ENCODE measurements at places on chromosomes 7 and 10.

DNA sequence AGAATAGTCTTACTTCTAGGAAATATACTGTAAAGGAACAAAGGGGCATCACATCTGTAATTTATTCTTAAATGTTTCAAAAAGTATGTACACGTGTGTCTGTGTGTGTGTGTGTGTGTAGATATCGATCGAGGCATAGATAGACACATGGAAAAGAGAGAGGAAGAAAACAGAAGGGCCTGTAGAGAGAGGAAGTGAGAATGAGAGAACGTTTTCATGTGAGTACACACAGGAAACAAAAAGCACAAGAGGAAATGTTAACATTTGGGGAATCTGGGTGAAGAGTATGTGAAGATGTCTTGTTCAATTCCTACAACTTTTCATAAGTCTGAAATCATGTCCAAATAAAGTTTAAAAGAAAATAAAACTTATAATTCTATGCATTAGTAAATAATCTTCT, 286.5 kb upstream of the SORCS1 start:
- no peak for DNase-seq

GRCh38 chr10:18087355-18087754, 52.9 kb upstream of the CACNB2 start:
- no peak for DNase-seq

DNA sequence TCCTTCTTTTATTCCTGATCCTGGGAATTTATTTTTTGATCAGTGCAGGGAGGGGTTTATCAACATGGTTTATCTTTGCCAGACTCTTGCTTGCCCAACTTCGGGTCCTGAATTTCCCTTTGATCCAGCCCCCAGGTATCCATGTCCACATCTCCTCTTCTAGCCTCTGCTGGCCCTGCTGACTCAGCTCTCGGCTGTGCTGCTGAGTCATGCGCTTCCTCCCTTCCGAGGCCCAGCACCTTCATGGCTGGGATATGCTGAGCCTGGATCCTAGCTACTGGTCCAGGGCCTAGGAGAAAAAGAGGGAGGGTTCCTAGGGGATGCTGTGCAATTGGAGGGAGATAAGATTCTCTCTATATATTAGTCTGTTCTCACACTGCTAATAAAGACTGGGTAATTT, 380.7 kb upstream of the SHH start:
- no peak for DNase-seq

GRCh38 chr7:70504254-70504653, 627.7 kb upstream of the GALNT17 start:
- no peak for DNase-seq

GRCh38 chr10:107924458-107924857, 760.0 kb upstream of the SORCS1 start:
- no peak for DNase-seq
